ENCODE measurements at places on chromosomes 11 and 22. TPM values are rescaled to one million over a fixed set of nuclear protein-coding genes. Genes with fewer than 3 reads are reported as not detected.

KRTAP5-2 gene
- total RNA-seq, result not detected

DNA sequence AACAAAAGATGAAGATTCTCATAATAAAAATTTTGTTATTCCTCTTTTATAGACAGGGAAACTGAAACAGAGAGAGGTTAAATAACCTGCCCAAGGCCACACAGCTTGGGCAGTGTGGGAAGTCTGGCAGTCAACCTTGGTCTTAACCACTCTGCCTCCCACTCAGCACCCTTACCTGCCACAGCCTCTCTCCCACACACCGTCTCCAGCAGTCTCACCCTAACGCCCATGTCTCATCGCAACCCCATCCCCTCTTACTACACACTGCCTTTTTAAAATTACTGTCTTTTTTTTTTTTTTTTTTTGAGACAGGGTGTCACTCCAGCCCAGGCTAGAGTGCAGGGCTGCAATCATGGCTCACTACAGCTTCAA lies 25.0 kb downstream of the ARRB1 start:
- no peak overlapping the region for H3K4me3 ChIP-seq
- peaks cover 61% of the 10 kb centered on the region for H3K4me1 ChIP-seq
- H3K27me3 ChIP-seq, result no peaks in the 10 kb centered on the region
- no peak for DNase-seq
- H3K36me3 ChIP-seq, result peaks cover 7% of the 10 kb centered on the region

- H3K36me3 ChIP-seq, result no peaks in the 10 kb centered on the region
- no peak overlapping the region for H3K4me3 ChIP-seq
- no peak for DNase-seq
- H3K27me3 ChIP-seq, result no peaks in the 10 kb centered on the region
- H3K4me1 ChIP-seq, result no peaks in the 10 kb centered on the region
These were observed 42.5 kb downstream of the GAB4 start for GRCh38 chr22:16965560-16965959.

RFPL2 gene
- total RNA-seq, result 0.47 TPM

GRCh38 chr11:107819361-107820014 lies 39.1 kb downstream of the SLC35F2 start:
- no peak overlapping the region for H3K27ac ChIP-seq
- DNase-seq, result no peak
- H3K4me3 ChIP-seq, result no peak overlapping the region
- H3K36me3 ChIP-seq, result no peaks in the 10 kb centered on the region
- H3K27me3 ChIP-seq, result no peaks in the 10 kb centered on the region

OR4C13 gene
- not detected for total RNA-seq

DNA sequence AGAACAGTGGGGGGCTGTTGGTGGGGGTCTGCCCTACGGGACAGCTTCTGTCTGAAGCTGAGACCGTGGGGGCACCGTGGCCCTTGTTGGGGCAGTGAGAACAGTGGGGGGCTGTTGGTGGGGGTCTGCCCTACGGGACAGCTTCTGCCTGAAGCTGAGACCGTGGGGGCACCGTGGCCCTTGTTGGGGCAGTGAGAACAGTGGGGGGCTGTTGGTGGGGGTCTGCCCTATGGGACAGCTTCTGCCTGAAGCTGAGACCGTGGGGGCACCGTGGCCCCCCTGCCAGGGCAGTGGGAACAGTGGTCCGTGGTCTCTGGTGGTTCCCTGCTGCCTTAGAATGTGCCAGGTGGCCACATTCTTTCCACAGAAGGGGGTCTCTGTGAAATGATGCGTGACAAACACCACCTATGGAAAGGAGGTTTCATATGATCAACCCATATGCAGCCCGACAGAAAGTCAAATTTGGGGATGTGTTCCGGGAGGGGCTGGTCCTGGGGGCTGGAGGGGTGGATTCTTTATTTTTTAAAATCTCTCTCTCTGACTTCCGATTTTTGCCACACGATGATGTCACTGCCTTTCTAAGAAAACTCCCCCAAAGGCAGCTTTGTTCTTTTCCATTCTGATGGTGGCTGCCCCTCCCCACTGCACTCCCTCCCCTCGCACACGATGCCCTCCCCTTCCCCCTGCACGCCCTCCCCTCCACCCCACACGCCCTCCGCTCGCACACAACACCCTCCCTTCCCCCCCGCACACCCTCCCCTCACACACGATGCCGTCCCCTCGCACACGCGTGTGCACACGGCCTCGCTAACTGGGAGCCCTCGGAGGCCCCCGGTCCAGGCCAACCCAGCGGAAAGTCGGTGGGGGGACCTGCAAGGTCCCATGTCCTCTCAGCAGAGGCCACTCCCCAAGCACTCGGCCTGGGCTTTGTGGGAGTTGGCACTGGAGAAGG lies 1186.5 kb downstream of the BRD1 start:
- H3K4me1 ChIP-seq, result peaks cover under 1% of the 10 kb centered on the region
- no peaks in the 10 kb centered on the region for H3K27me3 ChIP-seq
- no peak overlapping the region for H3K4me3 ChIP-seq
- H3K27ac ChIP-seq, result no peak overlapping the region
- no peaks in the 10 kb centered on the region for H3K36me3 ChIP-seq

DNA sequence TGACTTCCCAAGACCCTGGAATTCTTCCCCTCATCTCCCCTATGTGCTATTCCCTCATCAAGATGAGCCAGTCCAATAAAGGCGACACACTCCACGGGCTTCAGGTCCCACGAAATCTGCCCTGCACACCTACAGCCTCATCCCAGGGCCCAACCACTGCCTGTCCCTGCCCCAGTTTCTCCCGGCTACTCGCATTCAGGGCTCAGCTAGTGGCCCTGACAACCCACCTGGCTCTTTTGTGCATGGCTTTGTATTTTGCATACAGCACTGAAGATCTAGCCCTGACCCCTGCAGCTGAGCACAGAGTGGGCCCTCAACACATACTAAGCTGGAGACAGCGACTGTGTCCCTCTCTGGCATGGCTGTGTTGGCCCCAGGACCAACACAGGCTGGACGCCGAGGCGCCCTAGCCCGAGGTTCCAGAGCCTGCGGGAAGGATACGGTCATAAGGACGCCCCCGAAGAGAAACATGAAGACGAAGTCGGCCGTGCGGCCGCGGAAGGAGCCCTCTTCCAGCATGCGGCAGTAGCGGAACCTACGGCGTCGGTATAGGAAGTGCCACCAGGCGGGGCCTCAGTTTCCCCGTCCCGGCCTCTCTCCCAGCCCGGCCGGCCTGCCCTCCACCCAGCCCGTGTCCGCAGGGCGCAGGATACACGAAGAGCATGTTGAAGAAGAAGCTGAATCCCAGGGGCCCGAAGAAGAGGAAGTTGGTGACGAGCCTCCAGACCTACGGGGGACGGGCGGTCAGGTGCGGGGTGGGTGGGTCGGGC lies 710 bp downstream of the DERL3 start:
- H3K4me1 ChIP-seq, result peaks cover 25% of the 10 kb centered on the region
- peak overlapping the region; percentile 80 for H3K4me3 ChIP-seq
- no peak for DNase-seq
- H3K27ac ChIP-seq, result no peak overlapping the region
- no peaks in the 10 kb centered on the region for H3K27me3 ChIP-seq

GRCh38 chr11:18001191-18001590 lies 11.7 kb downstream of the SERGEF start:
- H3K27ac ChIP-seq, result no peak overlapping the region
- no peak overlapping the region for H3K4me3 ChIP-seq
- H3K36me3 ChIP-seq, result peaks cover 66% of the 10 kb centered on the region
- H3K27me3 ChIP-seq, result no peaks in the 10 kb centered on the region

CCDC88B gene
- 112 TPM for total RNA-seq

DNA sequence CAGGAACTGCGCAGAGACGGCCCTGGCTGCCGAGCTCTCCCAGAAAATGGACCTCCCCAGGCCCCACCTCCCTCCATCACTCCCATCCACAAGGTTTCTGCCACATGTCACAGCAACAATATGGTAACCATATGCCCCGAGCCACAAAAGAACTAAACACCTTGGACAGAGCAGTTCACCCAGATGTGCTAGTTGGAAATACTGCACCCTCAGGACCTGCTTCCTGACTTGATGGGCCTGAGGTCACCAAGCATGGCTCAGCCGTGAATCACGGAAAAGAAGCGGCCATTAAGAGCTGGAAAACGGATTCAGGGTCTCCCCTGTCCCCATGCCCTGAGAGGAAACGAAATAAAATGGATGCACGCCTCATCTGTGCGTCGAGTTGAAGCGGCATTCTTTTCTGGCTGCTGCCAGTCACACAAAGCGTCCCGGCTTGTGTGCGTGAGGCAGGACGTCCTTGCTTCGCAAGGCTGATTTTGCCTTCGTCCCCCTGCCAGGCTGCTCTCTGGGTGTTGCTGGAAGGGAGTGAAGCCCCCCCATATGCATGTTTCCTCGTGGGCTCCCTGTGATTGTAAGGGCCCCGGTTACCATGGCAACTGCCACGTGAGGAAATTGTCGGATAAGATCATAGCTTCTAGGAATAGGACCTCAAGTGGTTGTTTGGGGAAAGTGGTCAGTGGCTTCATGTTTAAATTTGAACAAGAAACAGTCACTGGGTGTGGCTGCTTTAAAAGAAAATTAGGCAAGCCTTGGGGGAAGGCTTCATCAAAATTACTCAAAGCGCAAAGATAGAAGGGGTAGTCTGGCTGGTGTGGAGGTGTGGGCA lies 51.7 kb downstream of the FLI1 start:
- peaks cover 71% of the 10 kb centered on the region for H3K4me1 ChIP-seq
- H3K36me3 ChIP-seq, result peaks cover 48% of the 10 kb centered on the region
- no peaks in the 10 kb centered on the region for H3K27me3 ChIP-seq
- H3K4me3 ChIP-seq, result no peak overlapping the region
- DNase-seq, result no peak

JAM3 gene
- 15.3 TPM for total RNA-seq

- no peak overlapping the region for H3K27ac ChIP-seq
- DNase-seq, result no peak
- no peak overlapping the region for H3K4me3 ChIP-seq
- no peaks in the 10 kb centered on the region for H3K4me1 ChIP-seq
- H3K27me3 ChIP-seq, result no peaks in the 10 kb centered on the region
These were observed 181.3 kb downstream of the METTL15 start for GRCh38 chr11:28289444-28289843.

FAM111B gene
- total RNA-seq, result 0.82 TPM

GRCh38 chr11:36588099-36588498 lies 6.2 kb upstream of the IFTAP start:
- H3K27ac ChIP-seq, result no peak overlapping the region
- H3K27me3 ChIP-seq, result peaks cover 5% of the 10 kb centered on the region
- H3K4me1 ChIP-seq, result no peaks in the 10 kb centered on the region
- DNase-seq, result no peak
- no peak overlapping the region for H3K4me3 ChIP-seq

DNA sequence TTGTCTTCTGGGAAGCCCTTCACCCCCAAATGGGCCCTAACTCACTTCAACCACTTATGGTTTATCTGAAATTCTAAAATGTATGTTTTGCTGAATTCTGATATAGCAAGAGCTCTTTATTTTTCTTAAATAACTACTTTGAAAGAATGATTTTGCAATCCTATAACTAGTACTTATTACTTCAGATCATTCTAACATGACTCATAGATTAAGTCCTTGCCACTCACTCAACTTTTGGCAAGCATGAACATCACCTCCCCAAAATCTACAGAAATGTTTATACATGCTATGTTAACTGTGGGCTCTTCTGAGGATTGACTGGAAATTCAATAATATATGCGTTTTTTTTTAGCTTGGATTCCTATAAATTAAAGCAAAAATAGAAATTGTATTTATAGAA lies 367.4 kb upstream of the FAT3 start:
- no peak for DNase-seq
- no peak overlapping the region for H3K4me3 ChIP-seq
- H3K36me3 ChIP-seq, result no peaks in the 10 kb centered on the region
- no peak overlapping the region for H3K27ac ChIP-seq
- no peaks in the 10 kb centered on the region for H3K4me1 ChIP-seq

DNA sequence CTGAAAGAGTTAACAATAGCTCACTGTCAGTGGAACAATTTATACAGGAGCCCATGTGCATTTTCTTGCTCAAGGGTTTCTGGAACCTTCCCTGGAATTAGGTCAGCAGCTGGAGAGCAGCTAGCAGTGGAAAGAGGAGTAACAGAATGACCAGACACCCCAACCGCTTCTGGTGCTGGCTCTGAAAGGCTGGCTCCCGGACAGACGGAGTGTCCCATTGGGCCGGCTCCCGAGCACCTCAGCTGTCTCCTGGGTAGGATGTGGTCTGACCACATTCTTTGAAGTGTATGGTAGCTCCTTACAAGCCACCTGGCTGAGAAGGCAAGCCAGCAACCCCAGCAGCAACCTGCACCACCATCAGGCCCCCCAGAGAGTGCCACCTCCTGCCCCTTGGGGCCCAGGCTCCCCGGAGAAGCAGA lies 44.7 kb downstream of the ABTB2 start:
- H3K27ac ChIP-seq, result no peak overlapping the region
- H3K4me3 ChIP-seq, result no peak overlapping the region
- no peaks in the 10 kb centered on the region for H3K27me3 ChIP-seq
- H3K36me3 ChIP-seq, result no peaks in the 10 kb centered on the region

IGLL1 gene
- not detected for total RNA-seq

DNA sequence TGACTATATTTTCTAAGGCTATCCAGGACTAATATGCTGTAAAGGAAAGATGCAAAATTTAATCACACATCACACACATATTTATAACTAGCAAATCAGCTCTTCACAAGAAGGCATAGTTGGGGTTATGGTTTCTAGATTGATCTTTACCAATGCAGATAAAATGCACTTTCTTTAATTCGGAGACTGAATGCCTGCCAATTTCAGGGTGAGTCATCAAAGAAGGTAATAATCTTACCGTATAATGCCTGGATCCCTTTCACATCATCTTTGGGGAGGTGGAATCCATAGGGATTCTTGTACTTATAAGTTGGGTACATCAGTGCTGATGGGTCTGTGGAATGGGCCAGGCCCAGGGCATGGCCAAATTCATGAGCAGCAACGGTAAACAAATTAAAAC lies 16.4 kb downstream of the MMP20 start:
- no peak overlapping the region for H3K27ac ChIP-seq
- no peaks in the 10 kb centered on the region for H3K36me3 ChIP-seq
- H3K4me3 ChIP-seq, result no peak overlapping the region

DNA sequence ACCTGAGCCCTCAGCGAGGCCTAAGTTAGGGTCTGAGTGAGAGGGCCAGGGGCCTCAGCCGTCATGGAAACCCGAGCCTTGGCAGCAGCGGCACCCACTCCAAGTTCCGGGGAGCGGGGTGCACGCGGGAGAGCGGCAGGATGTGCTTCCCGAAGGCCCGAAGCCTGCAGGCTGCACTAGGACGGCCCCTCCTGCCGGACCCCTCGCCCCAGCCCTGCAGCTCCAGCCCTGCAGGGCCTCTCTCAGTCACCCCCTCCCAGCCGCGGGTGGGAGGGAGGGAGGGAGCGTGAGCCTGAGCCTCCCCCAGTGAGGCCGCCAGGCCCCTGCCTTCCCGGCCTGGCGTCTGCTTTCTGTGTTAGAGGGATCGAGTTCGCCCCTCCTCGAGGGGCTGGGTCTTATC lies 22.6 kb downstream of the MRPL23 start:
- no peak overlapping the region for H3K27ac ChIP-seq
- no peaks in the 10 kb centered on the region for H3K27me3 ChIP-seq
- no peaks in the 10 kb centered on the region for H3K36me3 ChIP-seq
- DNase-seq, result no peak
- no peaks in the 10 kb centered on the region for H3K4me1 ChIP-seq
- H3K4me3 ChIP-seq, result no peak overlapping the region

MOV10L1 gene
- total RNA-seq, result not detected

GRCh38 chr22:20127869-20128618 lies 3.6 kb upstream of the ZDHHC8 start:
- no peak overlapping the region for H3K27ac ChIP-seq
- H3K27me3 ChIP-seq, result no peaks in the 10 kb centered on the region
- peaks cover 30% of the 10 kb centered on the region for H3K36me3 ChIP-seq
- peaks cover 41% of the 10 kb centered on the region for H3K4me1 ChIP-seq
- H3K4me3 ChIP-seq, result no peak overlapping the region
- no peak for DNase-seq
